Mucosa of descending colon (tissue), 3 donors: ENCODE measurements at places on chromosomes 4 and X. TPM values are rescaled to one million over a fixed set of nuclear protein-coding genes. Genes with fewer than 3 reads are reported as not detected.

VSIG4 gene
- total RNA-seq, result 80.5 TPM

SPANXN4 gene
- total RNA-seq, result not detected

SSX2B gene
- not detected for total RNA-seq

GABRE gene
- total RNA-seq, result 21.3 TPM

GRCh38 chr4:33882246-33882990 lies 2361.9 kb downstream of the ARAP2 start:
- no peak for DNase-seq

DNA sequence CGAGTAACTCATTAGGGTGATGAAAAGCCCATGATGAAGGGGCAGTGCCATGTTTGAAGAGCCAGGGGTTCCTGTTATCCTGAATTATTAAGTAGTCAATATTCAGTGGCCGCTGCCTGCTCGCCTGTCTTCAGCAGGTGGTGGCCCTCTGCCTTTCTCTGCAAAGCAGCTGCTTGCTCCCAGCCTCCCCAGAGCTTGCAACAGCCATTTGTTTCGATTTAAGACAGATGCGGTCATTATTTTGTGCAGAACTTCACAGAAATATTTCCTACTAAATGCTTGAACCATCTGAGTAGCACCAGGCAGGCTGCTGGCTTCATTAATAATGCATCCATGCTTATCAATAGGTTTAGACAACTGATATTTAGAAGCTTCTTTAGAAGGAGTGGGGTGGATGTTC lies 104.3 kb upstream of the TTC29 start:
- no peak for DNase-seq

DNA sequence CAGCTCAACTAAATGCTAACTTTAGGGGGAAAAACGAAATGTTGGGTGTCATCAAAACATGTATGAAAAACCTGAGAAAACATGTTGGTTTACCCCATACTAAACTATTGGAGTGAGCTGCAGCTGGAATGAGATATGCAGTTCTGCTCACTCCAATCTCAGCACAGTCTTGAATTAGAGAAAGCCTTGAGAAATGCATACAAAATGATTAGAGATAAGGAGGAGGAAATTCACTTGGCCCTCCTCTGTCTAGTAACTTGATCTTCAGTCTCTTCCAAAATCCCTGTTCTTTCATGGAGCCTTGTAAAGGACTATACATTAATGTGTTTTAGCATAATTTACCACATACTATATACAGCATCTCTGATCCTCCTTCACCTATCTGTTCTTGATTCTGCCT lies 3.2 kb upstream of the LRCH2 start:
- no peak for DNase-seq

DNA sequence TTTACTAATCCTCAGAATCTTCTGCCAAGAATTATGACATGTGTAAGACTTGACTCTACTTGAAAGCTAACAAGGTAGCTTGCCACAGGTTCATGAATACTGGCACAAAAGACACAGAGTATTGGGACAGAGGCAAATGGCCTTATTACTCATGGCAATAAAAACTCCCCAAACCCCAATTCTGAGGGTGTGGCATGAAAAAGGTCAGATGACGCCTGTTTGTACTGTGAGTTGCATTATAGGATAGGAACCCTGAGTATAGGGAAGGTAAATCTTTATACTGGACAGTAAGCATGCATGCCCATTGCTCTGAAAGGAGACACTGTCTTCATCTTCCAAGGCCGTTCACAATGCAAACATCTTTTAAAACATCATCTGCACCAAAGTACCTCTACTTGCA lies 600.0 kb downstream of the IL1RAPL1 start:
- no peak for DNase-seq

- no peak for DNase-seq
These were observed 162.2 kb downstream of the DCHS2 start for GRCh38 chr4:154329268-154329868.

DNA sequence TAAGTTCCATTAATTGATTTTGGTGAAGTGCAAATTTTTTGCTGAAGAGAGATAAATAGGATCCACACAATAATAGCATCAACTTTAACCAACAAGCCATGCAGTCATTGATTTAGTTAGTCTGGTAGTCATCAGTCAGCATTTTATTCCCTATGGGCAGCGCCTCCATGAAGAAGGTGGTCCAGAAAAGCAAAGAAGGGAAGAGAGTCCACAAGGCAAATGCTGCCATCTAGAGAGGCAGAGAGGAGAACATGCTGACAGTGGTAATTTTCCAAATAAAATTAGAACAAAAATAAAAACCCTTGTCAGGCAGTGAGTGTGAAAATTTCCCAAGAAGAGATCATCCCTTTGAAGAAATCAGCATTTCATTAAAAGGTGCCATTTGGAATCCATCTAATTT lies 366.7 kb upstream of the FAM241A start:
- DNase-seq, result no peak

- no peak for DNase-seq
These were observed 1.4 kb upstream of the LGI2 start for GRCh38 chr4:25032126-25032525.

- no peak for DNase-seq
These were observed 1.2 kb downstream of the ATP11C start for GRCh38 chrX:139931646-139932072.
